ENCODE measurements at places on chromosomes 13 and 19. TPM values are rescaled to one million over a fixed set of nuclear protein-coding genes. Genes with fewer than 3 reads are reported as not detected.

LRRC63 gene
- 0.28 TPM for total RNA-seq

B3GNT3 gene
- total RNA-seq = 47.7 TPM

SIGLEC10 gene
- total RNA-seq = not detected

SRRM5 gene
- total RNA-seq = 0.37 TPM

TUBA3C gene
- not detected for total RNA-seq

HCST gene
- total RNA-seq = 1.8 TPM

ZNF728 gene
- total RNA-seq = not detected

- no peak for DNase-seq
Observed at GRCh38 chr13:90272356-90272755, 1075.1 kb upstream of the MIR17HG start.

DNA sequence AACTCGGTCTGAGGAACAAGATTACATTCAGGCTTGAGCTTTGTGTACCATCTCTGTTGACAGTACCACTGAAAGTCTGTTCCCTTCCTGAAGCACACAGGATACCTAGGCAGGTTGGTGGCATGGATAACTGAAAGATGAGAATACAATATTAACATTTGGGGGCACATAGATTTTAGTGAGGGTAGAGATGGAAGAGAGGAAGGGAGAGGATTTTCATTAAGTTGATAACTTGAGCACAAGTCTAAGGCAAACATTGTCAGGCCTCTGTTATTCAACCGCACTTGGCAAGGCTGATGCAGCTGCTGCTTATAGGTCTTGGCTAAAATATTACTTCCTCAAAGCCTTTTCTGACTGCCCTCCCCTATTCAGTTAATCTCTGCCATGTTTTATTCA, 10.9 kb downstream of the MIR17HG start:
- no peak for DNase-seq

GRCh38 chr13:100798739-100799361, 124.3 kb upstream of the TMTC4 start:
- DNase-seq = no peak

DNA sequence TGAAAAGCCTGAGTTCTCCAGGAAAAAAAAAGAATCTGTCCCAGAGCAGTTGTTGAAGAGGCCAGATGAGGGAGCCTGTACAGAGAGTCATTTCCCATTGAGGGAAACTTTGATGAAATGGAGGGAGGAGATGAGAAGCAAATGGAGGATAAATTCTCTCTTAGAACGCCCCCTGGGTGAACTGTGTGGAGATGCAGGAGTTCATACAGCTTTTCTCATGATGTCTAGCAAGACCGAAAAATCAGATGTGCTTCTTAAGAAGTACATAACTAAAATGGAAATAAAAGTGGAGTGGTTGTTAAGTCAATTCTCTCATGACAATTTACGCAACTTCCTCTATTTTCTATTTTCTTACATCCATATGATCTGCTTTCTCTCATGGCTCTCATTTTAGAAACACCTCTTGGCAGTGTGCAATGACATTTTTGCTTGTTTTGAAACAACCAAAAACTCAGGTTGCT, 1263.1 kb downstream of the PCDH9 start:
- no peak for DNase-seq

DNA sequence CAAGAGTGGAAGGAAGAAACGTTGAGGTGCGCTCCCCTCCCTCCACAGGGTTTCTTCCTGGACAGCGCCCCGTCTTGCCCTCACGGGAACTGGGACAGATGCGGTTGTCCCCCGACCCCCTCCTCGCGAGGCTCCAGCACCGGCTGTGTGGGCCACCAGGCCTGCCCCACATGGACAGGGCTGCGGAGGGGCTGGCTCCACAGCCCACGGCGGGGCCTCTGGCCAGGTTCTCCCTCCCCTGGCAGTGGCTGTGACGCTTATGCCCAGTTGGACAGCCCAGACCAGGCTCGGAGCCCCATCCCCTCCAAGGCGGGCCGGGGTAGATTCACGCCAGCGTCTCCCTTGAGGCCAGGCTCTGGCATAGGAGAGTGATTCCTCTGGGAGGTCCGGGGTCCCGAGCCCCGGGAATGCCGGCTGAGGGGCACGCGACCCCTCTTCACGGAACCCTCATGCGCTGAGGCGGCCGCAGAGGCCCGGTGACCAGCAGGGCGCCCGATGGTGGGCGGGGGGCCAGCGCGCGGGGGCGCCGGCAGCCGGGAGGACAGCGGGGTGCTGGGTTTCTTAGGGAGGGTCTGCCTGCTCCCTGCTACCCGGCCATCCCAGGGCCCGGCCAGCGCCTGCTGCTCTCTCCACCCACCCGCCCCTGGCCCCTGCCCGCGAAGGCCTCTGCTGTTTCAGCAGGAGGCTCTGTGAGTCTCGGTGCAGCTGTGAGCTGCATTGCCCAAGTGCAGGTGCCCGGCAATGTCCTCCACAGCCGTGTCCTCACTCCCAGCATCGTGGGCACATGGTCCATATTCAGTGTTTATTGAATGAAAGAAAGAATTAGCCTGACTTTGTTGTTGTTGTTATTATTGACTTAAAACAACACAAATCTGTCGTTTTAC, 20.3 kb upstream of the GAS6 start:
- no peak for DNase-seq

DNA sequence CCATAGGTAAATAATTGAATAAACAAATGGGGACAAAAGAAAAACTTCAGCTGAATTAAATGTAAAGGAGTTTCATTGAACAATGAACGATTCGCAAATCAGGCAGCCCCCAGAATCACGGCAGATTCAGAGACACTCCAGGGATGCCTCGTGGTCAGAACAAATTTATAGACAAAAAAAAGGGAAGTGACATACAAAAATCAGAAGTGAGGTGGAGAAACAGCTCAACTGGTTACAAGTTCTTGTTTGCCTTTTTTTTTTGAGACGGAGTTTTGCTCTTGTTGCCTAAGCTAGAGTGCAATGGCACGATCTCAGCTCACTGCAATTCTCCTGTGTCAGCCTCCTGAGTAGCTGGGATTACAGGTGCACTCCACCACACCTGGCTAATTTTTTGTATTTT, 5.7 kb downstream of the ZNF566 start:
- DNase-seq = no peak

DNA sequence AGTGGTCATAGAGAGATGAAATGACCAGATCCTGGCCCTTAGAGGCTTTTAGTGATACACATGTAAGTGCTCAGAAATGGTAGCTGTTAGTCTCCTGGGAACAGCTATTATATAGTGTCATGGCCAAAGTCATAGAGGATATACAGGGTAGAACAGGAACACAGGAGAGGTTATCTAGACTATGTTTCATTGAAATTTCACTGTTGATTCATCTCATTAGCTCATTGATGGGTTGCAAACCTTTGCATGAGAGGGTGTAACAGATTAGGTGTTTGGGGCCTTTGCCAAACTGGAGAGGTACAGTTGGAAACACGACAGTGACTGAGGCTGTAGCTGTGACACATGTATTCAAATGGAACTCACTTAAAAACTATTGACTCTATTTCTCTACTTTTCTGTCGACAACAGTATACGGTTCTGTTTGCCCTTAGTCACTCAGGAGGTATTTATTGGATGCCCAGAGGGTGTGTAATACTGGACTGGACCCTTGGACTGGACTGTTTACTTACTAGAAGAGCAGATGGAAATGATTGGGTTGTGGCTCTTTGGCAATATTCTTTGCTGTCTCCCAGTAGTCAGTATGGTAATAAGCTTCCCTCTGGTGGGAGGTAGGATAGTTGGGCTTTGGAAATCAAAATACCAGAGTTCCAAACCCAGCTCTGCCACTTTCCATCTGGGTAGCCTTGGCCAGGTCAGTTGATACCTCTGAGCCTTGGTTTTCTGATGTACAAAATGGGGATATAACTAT, 29.8 kb downstream of the ARHGAP35 start:
- no peak for DNase-seq

DNA sequence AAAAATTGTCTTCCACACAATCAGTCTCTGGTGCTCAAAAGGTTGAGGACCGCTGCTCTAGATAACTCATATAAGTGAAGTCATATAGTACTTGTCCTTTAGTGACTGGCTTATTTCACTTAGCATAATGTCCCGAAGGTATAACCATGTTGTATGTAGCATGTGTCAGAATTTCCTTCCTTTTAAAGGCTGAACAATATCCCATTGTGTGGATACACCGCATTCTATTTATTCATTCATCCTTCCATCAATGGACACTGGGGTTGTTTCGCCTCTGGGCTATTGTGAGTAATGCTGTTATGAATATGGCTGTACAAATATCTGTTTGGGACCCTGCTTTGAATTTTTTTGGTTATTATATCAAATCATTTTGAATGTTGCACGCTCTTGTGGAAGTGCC, 4.6 kb upstream of the LYPD5 start:
- no peak for DNase-seq

DNA sequence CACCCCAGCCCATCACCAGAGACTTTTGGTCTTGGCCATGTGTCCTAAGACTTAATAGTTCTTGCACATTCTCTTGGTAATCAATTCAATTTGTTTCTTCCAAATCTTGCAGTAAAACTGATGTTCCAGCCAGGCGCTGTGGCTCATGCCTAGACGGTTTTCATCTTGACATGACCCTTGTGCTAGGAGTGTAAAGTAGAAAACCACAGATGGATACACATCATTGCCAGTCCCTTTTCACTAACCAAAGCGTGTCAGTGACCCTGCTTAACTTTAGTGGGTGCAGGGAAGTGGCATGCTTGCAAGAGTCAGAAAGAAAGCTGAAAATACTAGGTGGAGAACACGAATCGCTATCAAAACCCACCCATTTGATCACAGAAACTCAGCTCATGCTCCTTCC, 18.0 kb upstream of the CD70 start:
- no peak for DNase-seq

DNA sequence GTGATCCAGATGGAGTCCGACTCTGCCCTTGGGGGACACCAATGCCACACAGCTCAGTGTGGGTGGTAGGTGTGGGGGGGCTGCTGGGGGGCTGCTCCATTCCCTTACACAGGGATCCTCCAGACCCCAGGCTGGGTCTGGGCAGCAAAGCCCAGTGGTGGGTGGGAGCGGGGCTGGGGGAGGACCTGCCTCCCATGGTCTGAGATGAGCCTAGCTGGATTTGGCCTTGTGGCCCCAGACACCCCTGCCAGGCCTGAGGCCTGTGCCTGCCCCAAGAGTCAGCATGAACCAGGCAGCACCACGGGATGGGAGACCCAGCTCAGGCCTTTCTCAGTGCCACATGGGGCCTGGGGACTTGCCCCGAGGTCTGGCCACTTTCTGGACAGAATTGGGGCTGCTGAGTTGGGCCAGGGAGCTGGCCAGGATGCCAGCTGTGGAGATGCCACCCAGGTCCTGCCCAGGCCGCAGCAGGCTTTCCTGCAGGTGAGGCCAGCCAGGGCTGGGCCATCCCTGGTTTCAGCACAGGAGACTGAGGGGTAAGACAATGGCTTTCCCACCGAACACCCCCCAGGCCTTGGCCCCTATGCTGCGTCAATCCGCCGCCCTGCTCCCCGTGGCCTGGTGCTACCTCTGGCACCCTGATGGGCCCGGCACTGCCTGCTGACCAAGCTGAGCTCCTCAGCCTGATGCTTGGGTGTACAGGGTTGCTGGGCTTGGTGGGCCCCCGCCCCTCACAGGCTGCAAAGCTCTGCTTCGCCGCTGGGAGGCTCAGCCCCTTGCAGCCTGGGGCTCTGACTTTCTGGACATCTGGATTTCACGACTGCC, 24.2 kb downstream of the CEBPG start:
- DNase-seq = no peak

- DNase-seq = no peak
Observed at GRCh38 chr13:36313047-36313969, 15.7 kb upstream of the CCDC169 start.

DNA sequence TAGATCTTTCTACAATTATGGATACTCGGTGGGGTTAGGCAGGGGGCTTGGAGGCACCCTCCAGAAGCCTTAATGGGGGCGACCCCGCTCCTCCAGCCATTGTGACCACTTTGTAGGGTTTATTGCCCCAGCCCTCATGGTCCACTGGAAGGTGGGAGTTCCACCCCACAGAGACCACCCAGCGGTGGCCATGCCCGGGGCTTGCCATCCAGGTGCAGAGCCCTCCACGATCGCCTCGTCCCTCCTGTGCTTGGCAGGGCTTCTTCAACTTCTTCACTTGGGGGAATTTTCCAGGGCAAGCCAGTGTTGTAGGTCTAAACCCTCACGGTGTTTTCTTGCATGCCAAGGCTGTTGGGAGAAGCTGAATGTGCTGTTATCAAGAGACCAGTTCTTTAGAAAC, 16.1 kb downstream of the ZNF536 start:
- DNase-seq = no peak

GRCh38 chr19:1672769-1673644, 20.6 kb upstream of the TCF3 start:
- no peak for DNase-seq

DNA sequence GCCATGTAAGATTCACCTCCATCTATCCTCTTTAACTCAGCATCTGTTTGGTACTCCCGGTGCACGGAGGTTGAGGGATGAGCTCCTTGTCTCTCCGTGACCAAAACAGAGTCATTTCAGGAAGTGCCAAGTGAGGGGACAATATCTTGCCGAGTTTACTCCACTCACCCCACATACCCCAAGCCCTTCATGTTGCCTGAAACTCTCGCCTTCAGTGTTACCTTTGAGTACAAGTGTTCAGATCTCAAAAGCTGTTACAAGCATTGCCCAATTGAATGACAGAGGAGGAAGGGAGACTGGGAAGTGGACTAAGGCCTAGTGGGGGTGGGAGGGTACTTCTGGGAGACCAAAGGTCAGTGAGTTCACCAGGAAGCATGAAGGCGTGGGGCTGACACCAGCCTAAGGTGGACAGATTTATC, 6.0 kb upstream of the SIGLEC12 start:
- DNase-seq = no peak

DNA sequence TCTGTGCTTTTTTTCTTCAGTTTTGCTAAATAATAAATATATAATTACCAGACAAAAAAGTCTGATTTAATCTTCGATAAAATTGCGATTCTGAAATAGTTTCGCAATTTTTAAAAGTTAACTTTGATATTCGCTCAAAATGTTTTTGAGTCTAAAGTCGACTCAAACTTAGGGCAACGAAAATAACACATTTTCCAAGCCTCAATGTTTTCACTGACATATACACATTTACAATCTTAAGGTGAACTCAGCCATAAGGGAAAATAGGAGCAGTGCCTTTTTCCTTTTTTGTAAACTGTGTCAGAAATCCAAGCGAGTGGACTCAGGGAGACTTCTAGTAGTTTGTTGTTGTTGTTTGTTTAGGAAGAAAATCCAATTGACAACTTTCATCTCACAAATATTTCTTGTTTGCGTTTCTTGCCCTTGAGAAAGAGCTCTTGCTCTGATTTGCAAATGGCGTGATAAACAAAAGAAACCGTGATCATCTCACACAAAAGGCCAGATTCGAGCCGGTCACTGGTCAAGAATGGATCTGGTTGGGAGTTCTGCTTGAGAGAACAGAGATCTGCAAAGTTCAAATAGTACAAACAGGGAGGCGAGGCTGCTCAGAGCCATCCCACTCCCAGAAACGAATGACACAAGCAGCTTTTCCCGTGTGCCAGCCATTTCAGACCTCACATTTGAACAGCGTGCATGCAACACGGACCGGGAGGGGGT, 2.1 kb downstream of the SOX21 start:
- DNase-seq = no peak
